ENCODE measurements at places on chromosomes 3 and 15. TPM values are rescaled to one million over a fixed set of nuclear protein-coding genes. Genes with fewer than 3 reads are reported as not detected.

- peaks cover 9% of the 10 kb centered on the region for H3K4me1 ChIP-seq
- DNase-seq = no peak
- no peak overlapping the region for H3K4me3 ChIP-seq
These were observed 155.3 kb upstream of the PRICKLE2 start for GRCh38 chr3:64380546-64380945.

- DNase-seq = no peak
- no peaks in the 10 kb centered on the region for H3K4me1 ChIP-seq
- H3K27me3 ChIP-seq = peaks cover 20% of the 10 kb centered on the region
These were observed 90.9 kb downstream of the SAMMSON start for GRCh38 chr3:70090322-70090913.

BSN gene
- total RNA-seq = 0.82 TPM

TRH gene
- total RNA-seq = not detected

- H3K27me3 ChIP-seq = no peaks in the 10 kb centered on the region
- H3K27ac ChIP-seq = peak overlapping the region; percentile 33
- no peak for DNase-seq
- peaks cover 37% of the 10 kb centered on the region for H3K4me1 ChIP-seq
- H3K36me3 ChIP-seq = peaks cover 10% of the 10 kb centered on the region
- H3K4me3 ChIP-seq = no peak overlapping the region
These were observed 11.6 kb downstream of the OXTR start for GRCh38 chr3:8757551-8758518.

All from chondrocyte (in vitro differentiated cells).